Activated CD4-positive, alpha-beta T cell treated with anti-CD3 and anti-CD28 coated beads, Interleukin-2, amount 10 ng/mL, durations not matched to agents 7 days and 5 days (primary cell): ENCODE measurements at places on chromosomes 7 and 10. TPM values are rescaled to one million over a fixed set of nuclear protein-coding genes. Genes with fewer than 3 reads are reported as not detected.

DNA sequence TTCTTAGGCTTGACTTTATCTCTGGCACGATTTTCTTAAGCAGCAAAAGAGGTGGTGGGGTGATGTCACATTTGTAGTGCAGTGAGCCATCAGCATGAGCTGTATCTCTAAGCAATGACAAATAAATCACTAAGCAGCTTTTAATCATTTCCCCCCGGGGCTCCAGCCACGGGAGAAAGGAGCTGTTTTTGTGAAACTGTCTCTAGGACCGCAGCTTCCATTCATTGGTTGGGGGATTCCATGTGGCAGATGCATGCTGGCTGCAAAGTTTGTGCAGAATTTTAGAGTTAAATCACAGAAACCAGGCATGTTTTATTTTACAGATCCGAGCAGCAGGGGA is 464 bp downstream of the KIAA1217 start:
- DNase-seq: no peak

- DNase-seq: no peak
Observed at GRCh38 chr10:86827639-86828038, 71.2 kb downstream of the BMPR1A start.

GRCh38 chr10:111338805-111339204 is 262.0 kb downstream of the ADRA2A start:
- no peak for DNase-seq

- DNase-seq: no peak
Observed at GRCh38 chr7:107076781-107077698, 32.5 kb downstream of the PRKAR2B start.

GRCh38 chr7:128236924-128237586 is 4.0 kb upstream of the LEP start:
- DNase-seq: peak; percentile 40

- DNase-seq: no peak
Observed at GRCh38 chr7:36736899-36737211, 12.6 kb upstream of the AOAH start.

- no peak for DNase-seq
Observed at GRCh38 chr10:19862811-19863515, 46.7 kb downstream of the PLXDC2 start.

- no peak for DNase-seq
Observed at GRCh38 chr10:97179731-97180362, 5.9 kb downstream of the SLIT1 start.

DNA sequence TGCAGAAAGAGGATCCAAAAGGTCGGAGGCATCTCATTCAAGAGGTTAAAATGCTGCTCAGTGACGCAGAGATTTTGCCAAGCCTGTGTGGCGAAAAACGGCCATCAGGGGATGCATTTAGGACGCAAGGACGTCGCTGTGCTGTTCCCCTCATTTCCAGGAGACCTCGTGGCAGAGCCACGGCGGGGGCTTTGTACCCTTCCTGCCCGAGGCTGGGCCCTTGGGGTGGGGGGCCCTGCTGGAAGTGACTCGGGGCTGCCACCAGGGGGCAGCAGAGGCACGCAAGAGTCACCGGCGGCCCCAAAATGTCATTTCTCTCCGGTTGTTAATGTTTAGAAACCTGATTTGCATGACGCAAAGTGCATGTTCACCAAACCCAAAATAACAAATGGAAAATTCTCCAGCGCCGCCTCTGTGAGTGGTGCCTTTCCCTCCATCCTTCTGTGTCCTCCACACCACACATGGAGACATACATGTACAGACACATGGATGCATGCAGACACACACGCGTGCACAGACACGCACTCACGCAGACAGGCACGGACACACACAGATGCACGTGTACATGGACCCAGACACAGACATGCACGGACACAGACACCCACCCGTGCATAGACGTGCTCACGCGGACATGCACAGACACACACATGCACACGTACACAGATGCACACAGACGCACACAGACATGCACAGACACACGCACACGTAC is 51.0 kb upstream of the NKX6-2 start:
- DNase-seq: peak; percentile 17

- DNase-seq: no peak
Observed at GRCh38 chr7:133652547-133652946, 399.7 kb downstream of the EXOC4 start.

- DNase-seq: no peak
Observed at GRCh38 chr7:4013793-4014192, 668.3 kb upstream of the FOXK1 start.

GRCh38 chr10:14884082-14884481 is 5.4 kb downstream of the SUV39H2 start:
- no peak for DNase-seq

- no peak for DNase-seq
Observed at GRCh38 chr7:111113263-111114017, 22.5 kb downstream of the LRRN3 start.

DNA sequence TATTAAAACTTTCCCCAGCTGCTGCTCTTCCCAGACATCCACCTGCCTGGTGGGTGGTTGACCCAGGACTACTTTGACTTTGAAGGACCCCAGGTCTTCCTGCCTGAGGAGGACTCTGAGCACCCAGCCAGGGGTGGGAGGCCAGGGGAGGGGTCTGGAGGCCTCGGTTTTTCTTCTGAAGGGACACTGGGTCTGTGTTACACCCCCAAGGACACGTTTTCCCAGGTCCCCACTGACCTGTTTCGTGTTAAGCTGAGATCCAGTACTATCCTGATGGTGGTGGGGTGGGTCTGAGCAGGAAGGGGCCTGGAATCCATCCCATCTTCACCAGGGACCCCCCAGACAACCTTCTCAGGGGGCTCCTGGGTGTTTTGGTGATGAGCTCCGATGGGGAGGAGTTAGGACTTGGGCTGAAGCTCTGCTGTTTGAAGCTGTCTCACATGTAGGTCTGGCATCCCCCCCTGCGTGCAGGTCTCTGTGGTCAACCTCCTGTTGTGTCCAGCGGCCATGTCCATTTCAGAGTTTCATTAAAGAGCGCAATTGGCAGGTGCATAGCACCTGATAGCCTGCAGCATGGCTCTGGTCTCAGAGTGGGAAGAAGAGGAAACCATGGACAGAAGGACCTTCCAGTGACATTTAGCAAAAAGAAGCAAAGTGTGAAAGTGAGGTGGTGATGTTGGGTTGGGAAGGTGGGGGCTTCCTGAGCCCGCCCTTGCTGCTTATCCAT is 3.5 kb downstream of the JAKMIP3 start:
- no peak for DNase-seq

GRCh38 chr10:42553064-42553407 is 85.3 kb downstream of the ZNF33B start:
- DNase-seq: no peak

DNA sequence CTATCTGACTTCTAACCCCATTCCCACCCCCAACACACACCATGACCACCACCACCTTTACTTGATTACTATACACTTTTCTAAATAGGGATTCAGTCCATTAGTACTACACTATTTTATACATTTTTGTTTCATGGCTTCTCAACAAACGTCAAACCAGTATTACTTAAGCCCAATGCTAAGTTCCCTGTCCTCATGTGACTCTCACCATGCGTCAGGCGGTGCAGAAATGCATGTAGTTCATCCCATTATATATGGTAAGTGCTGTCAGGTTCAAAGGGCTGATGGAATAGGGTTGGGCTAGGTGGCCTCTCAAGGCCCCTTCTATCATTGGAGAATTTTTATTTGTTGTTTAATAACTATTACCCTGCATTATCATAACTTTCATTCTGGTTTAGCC is 19.5 kb upstream of the VPS41 start:
- no peak for DNase-seq

DNA sequence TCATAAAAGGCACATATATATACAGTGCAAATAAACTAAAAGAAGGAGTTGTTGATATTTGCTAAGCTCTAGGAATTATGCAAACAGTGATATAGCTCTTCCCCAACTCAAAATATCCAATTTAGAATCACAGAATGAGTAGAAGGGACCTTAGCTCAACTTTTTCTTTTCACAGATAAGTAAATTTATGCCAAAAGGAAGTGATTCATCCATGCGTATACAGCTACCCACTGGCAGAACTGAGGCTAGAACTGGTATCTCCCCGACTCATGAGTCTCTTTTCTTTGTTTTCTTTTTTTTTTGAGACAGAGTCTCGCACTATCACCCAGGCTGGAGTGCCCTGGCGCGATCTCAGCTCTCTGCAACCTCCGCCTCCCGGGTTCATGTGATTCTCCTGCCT is 54.2 kb upstream of the SVIL start:
- DNase-seq: no peak

DNA sequence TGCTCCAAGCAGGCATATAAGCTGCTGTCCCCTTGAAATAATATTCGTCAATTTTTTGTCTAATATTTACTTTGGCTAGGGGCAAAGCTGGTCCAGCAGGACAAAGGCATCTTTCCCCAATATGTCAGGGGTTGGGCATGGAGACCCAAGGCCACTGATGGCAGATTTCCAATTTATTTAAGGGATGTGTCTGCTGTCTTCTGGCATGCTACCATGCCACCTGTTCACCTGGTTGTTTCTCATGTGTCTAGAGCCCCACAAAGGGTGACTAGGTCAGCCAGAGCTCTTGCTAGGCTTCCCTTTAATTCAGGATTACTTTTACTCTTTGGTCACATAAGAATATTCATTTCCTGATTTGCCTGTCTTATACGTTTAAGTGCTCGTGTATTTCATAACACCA is 22.1 kb upstream of the SYPL1 start:
- DNase-seq: no peak

DNA sequence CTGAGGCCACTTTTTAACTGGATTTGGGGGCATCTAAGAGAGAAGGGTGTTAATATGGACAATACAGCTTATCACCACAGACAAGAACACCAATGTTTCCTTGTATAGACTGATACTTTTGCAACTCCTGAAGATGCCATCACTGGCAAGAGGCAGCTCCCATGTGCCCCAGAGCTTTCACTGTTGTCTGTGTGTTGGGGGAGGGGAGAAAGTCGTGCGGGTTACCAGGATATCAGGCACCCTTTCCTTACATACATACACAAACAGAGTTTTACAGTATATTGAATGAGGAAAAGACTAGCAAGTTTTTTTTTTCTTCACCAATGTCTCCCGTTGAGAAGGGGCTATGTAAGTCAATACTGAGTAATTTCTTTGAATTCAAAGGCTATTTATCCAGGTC is 4.1 kb upstream of the DLX6 start:
- no peak for DNase-seq

- no peak for DNase-seq
Observed at GRCh38 chr7:152881893-152882292, 122.3 kb downstream of the ACTR3B start.

GRCh38 chr10:31268444-31269303 is 50.3 kb upstream of the ZEB1 start:
- no peak for DNase-seq

DNA sequence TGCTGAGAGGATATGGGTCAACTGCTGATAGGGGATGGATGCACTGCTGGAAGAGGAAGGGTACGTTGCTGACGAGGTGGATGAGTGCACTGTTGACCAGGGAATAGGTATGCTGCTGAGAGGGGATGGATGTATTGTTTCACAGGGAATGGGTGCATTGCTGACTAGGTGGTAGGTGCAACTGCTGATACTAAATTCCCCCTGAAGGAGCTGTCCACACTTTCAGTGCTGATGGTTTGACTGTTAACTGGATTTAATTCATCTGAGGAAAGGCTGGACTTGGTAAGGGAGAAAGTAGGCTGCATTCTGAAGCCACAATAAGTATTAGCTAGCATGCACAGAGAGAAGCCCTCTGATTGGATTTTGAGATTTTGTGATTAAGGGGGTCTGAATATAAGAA is 1196.8 kb upstream of the PHF14 start:
- no peak for DNase-seq

DNA sequence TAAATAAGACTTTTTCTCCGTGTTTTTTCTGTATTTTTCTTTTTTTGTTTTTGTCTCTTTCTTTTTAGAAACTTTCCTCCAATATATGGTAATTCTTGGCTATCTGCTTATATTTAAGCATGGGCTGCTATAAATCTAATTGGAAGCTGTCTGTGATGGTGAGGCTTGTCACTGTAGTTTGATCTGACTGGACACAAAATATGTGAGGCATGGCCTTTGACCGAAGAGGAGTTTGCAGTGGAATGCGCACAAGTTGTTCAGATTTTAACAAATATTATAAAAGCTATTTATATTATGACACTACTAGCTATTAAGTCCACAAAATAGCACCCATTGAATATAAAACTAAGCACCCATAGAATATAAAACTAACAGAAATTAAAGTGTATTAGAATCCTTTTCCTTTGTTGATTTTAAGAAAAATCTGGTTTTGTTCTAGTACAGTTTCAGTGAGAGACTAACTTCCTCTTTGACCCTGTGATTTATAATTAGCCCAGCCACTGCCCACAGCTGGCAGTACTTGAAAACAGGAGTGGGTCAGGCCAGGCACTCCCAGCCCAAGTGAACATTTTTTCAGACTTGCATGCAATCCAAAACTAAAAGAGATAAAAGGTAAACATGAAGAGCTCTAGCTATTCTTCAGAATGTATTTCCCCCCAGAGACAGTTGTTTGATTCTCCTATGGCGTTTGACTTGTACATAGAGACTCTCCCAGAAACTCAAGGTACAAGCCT is 69.9 kb upstream of the FGL2 start:
- DNase-seq: no peak

DNA sequence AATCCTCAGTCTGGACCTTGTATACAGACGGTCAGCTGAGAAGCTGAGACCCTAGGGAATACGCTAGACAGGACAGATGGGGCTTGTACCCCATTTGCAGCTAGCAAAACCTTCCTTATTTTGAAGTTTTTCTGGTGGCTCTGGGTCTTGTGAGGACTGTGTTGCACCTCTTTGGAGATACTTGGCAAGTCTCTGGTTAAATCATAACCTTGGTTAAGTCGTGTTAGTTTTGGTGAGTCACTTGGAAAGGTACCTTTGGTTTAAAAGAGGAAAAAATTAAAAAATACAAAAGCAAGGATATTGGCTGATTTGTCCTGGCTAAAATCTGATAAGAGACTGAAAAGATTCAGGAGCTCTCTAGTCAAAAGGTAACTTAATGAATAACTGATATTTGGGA is 140.6 kb downstream of the COBL start:
- no peak for DNase-seq

The HIPK2 gene
- total RNA-seq: 22.5 TPM

The AZGP1 gene
- not detected for total RNA-seq

The NRAP gene
- total RNA-seq: not detected

The BICC1 gene
- not detected for total RNA-seq

The ZNF282 gene
- 28.2 TPM for total RNA-seq

The SVOPL gene
- total RNA-seq: 2.3 TPM

The PPP1R3C gene
- not detected for total RNA-seq

The NUPR2 gene
- not detected for total RNA-seq

The ANKRD1 gene
- not detected for total RNA-seq

The SEMA3E gene
- total RNA-seq: not detected

The KAZALD1 gene
- total RNA-seq: 0.55 TPM

The ANKIB1 gene
- 57.7 TPM for total RNA-seq

The WASHC2A gene
- 48.2 TPM for total RNA-seq

The ASZ1 gene
- not detected for total RNA-seq
